KG1 (cell line): ENCODE measurements at places on chromosomes 11 and 22.

GRCh38 chr11:104254347-104254746 lies 90.4 kb upstream of the PDGFD start:
- peak; percentile 31 for DNase-seq

DNA sequence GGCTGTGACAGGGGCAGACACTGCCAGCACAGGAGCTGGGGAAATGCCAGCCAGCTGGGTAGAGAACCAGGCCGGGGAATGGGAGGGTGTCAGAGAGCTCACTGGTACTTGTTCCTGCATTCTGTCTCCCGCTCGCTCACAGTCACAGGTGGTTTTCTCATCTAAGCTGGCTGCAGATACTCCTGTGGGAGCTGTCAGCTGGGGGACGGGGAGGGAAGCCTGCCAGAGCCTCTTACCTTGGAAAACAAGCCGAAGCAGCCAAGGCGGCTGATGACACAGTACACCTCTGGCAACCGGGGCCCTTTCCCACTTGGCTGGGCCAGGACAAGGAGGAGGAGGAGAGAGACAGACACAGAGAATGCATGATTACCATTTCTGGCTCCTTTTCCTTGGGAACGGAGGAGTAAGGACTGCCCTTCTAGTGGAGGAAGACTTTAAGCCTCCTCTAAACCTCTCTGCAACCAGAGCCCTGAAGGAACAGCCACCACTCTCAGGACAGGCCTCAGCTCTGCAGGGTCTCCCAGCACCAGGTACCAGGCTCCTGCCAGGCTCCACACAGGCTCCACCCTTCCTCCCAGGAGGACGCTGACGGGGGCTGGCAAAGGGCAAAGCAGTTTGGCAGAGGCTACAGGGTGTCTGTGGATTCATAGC lies 25.1 kb downstream of the RPL27A start:
- DNase-seq = no peak

DNA sequence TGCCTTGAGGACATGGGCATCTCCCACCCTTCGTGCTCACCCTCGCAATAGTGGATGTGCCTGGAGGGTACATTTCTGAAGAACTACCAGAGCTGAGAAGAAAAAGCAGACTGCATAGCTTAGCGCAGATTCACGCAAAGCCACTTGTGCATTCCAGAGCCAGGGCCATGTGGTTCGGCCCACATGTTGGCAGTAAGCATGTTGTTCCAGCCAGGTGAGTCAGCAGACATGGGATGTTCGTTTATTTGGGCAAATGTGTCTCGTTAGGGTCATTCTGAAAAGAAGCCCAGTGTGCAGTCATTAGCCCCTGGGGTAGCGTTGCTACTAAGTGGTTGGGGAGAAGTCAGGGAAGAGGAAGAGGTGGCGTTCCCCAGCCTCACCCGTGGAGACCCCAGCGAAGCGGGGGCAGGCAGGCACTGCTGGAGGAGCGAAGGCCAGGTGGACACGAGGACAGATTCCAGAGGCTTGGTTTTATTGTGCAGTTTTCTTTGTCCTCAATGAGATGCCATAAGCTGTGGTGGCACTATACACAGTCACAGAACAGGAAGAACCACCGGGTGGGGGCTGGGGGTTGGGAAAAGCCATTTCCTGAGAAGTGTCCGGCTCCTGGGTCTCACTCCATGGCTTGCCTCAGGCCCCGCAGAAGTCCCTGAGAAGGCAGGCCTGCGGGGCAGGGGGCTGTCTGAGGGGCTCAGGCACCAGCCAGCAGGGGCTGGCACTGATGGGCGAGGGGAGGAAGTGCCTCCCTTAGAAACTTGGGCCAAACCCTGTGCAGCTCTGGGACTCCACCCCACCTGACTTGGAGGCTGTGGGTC lies 5.0 kb downstream of the THY1 start:
- DNase-seq = no peak

- no peak for DNase-seq
These were observed 6.9 kb downstream of the C22orf39 start for GRCh38 chr22:19440411-19441195.

GRCh38 chr11:35214792-35215193 lies 75.8 kb downstream of the CD44 start:
- no peak for DNase-seq

- DNase-seq = no peak
These were observed 7.1 kb downstream of the SFI1 start for GRCh38 chr22:31503211-31503964.

DNA sequence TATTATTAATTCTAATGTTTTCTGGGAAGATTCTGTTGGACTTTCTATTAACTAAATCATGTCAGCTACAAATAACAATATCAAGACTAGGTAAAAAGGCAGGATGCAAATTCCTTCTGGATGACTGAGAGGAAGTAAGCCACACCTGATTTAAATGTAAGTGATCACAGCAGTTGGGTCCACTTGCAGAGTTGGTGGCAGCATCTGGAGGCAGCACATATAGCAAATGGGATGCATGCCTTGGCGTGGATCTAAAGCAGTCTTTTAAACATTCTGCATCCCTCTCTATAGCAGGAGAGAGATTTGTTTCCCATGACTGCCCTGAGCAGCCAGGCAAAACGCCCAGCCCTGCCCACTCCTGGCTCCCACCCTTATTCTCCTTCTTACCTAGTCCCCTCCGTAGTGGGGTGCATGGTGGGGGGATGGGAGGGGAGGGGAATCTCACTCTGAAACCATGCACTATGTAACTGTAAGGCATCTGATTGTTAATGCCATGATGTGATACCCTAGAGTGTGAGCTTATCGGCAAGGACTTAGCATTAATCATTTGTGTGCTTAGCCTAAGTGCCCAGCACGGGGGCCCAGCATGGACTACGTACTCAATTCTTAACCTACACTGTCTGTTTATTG lies 130.3 kb downstream of the EFCAB6 start:
- DNase-seq = no peak
